Pancreas (tissue), 10 donors: ENCODE measurements at places on chromosomes 11 and 22. TPM values are rescaled to one million over a fixed set of nuclear protein-coding genes. Genes with fewer than 3 reads are reported as not detected.

Gene OR4C13
- total RNA-seq = not detected

Gene OTOG
- total RNA-seq = not detected

Gene KCNJ4
- not detected for total RNA-seq

Gene SAA4
- not detected for total RNA-seq
